ENCODE measurements at places on chromosomes 1 and 21. TPM values are rescaled to one million over a fixed set of nuclear protein-coding genes. Genes with fewer than 3 reads are reported as not detected.

- DNase-seq = peak; percentile 69
Measured at GRCh38 chr1:5991381-5992025, 722 bp downstream of the NPHP4 start.

DNA sequence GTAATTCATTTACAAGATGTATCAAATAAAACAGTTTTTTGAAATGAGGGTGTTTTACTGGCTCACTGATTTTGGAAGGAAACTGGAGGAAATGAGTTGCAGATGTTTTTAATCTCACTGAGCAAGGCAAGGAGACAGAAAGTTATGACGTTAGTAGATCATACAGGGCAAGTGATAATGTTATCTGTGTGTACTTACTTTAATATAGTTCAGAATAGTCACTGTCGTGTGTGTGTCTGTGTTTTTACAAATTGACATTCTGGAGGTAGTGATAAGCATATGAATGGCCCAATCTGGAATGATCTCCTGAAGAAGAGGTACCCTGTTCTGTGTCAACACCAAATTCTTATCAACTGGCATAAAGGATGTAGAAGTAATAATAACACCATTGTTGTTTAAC lies 1.9 kb upstream of the GBP4 start:
- DNase-seq = no peak

GRCh38 chr1:242239398-242239797 lies 240.5 kb upstream of the MAP1LC3C start:
- no peak for DNase-seq

- no peak for DNase-seq
Measured at GRCh38 chr1:25217598-25218232, 14.6 kb downstream of the SYF2 start.

GRCh38 chr21:35075546-35075945 lies 26.4 kb upstream of the RUNX1 start:
- DNase-seq = no peak

DNA sequence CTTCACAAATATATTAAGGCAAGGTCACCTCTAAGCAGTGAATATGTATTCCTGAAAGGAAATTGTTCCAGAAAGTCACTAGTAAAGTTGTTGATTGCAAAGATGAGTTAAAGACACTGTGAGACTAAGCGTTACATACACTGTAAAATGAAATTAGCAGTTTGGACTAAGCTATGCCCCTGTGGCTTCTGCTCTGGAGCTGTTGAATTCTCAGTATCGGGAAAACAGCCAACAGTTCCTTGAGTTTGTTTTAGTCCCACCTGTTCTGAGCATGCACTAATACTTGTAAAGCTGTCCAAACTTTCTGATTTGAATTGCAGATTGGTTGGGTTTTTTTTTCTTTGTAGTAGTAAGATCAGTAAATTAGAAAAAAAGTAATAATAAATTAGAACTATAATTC lies 21.0 kb downstream of the ANGPTL1 start:
- no peak for DNase-seq

DNA sequence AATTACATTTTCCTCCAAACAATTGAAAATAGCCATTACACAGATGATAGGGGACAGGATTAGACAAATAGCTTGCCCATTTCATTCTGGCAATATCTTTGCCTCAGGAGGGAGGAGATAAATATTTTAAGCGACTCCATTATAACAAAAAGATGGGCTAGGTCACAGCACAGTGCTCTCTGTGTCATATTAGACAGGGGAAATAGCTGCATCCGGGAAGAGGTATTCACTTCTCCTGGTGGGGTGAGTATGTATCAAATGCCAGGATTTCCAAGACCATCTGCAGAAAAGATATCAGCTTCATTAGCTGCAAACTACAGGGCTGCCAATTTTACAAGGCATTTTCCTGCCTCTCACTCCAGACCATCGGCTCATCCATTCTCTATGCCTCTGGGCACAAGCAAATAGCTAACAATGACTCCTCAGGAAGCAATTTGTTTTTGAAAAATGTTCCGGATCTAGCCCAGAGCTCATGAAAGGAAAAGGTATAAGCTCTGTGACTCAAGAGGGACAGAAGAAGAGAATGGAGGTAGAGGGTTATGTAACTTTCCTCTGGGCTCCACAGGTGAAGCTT lies 41.9 kb upstream of the ANGPTL7 start:
- no peak for DNase-seq

GRCh38 chr1:36667256-36667655 lies 184.5 kb upstream of the CSF3R start:
- DNase-seq = no peak

- no peak for DNase-seq
Measured at GRCh38 chr1:167716000-167716271, 5.8 kb upstream of the MPZL1 start.

DNA sequence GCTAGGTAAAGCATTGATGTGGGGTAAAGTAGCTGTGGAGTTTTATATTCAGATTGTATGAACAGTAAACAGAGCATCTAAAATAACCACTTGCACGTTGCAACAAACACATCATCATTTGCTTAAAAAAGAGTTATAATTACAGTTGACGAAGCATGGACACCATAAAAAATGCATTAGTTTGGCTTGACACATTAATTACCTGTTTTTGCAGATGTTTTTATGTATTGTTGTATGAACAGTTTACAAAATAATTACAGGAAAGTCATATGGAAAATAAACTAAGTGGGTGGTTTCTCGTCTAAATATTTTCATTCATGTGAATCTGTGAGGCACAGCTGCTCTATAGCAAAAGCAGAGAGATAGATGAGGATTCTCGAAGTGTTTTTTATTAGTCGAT lies 108.3 kb downstream of the RPS6KC1 start:
- no peak for DNase-seq

DNA sequence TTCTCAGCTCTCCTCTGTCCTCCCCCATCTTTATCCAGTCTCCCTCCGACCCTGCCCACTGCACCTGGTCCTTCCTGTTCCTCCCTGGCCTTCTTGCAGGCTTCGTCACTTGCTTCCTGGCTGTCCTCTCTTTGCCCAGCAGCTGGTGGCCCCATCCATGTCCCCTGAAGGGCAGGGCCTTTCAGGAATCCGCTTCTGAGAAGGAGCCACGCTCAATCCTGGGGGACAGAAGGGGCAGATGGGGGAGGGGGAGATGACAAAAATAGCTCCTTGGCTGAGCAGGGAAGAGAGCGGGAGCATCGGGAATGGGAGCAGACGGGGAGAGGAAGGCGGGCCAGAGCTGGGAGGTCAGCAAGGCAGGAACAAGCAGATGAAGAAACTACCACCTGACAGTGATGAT lies 40.7 kb downstream of the SLC30A1 start:
- no peak for DNase-seq

GRCh38 chr21:46650476-46651098 lies 15.1 kb downstream of the PRMT2 start:
- no peak for DNase-seq

DNA sequence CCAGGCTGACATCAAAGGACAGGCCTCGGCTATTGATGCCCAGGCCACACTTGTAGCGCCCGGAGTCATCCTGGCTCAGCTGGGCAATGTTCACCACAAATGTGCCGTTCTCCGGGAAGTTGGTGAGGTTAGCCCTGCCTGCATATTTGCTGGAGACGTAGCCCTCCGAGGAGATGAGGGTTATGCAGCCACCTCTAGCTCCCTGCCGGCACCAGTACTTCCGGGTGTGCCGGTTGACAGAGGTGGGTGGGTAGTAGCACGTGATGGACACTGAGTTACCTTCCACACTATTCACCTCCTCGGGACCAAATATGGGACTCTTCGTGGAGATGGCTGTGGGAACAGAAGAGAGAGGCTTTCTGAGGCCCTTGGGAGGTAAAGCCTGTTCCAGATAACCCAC lies 7.1 kb downstream of the PIGR start:
- no peak for DNase-seq

- no peak for DNase-seq
Measured at GRCh38 chr1:59295618-59296017, 1.3 kb upstream of the FGGY start.

DNA sequence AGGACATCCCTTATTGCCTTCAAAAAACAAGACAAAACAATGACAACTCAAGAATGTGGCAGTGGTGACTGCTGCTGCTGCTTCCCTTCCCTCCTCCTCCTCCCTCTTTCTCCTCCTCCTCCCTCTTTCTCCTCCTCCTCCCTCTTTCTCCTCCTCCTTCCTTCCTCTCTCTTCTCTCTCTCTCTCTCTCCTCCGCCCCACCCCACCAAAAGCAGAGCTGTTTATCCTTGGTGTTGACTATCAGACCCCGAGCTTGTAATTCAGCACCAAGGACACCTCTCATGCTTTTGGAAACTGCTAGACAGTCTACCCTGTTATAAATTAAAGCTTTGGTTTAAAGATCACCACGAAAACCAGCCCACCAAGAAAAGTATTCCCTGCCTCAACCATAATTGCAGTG lies 72.4 kb upstream of the IFNAR2 start:
- no peak for DNase-seq

DNA sequence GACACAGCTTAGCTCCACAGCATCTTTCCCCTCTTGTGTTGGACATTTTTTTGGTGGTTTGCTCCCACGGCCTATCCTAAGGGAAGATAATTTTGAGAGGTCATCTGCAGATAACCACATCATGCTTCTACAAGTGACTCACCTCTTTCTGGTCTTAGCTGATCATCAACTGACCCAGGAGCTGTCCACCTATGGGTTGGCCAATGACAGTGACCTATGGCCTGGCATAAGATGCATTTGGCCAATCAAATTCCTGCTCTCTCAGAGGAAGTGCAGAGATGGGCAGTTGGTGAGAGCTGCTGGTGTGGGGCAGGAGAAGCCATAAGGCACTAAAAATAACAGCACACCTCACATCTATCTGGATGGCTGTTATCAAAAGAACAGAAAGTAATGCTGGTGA lies 100.0 kb upstream of the CLDN14 start:
- no peak for DNase-seq

GRCh38 chr1:219699870-219700269 lies 87.0 kb upstream of the ZC3H11B start:
- DNase-seq = no peak

DNA sequence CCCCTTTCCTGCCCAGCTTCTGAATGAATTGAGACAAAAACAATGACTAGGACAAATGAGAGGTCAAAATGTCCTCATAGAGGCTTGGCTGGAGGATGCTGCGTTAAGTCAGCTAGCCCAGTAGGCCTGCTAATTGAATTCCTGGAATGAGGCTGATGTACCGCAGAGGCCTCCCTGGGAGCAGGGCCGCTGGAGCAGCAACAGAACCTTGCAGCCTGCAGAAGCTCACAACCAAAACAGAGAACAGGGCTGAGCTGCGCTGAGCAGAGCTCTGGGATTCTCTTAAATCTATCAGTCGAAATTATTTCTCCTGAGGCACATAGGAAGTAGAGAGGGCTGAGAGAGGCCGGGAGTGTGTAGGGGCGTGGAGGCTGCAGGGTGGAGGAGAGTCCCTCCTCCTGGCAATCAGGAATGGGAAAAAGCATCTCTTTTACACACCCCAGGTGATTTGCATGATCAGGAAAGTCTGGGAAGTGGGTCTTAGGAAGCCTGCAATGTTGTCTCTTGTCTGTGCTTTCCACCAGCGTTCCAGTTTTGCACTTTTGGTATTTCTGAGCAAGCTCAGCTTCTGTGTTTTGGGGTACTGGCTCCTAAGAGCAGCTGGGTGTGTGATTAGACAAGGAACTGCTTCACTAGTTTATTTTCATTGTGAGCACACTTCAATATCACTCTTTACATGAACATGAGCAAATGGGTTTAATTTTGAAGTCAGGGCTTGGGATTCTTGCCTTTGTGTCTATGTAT lies 66.5 kb downstream of the RYR2 start:
- DNase-seq = no peak

DNA sequence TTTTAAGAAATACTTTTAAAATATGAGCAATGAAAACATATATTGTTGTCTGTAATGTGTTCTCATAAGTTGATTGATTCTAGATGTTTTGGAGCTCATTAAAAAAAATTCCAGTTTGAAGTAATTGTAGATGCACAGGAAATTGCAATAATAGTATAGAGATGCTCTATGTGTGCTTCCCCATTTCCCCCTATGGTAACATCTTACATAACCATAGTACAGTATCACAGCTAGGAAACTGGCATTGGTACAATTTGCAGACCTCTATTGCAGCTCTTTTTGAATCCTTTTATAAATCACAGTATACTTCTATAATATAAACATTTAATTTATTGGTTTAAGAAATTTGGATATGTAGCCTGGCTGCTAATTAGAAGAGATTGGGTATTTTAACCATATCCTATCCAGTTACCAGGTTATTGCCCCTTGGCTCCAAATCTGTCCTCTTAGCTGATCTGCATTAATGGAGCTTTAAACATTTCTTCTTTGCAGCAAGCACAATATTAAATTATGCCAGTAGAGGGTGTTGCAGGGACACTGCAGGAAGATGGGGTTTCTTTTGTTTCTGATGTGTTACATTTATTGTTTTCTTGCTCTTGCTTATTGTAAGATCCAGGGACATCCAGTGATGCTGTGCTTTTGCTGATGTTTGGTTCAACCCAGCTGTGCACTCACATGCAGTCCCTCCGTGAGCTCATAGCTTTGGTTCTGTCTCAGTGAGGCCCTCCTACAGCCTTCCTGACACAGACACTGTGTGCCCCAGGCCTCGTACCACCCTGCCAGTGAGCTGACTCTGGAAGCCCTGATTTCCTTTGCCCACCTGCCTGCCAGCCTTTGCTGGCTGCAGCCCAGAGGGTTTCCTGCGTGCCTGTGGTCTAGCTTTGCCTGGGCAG lies 103.3 kb downstream of the RABGAP1L start:
- DNase-seq = peak; percentile 11

Gene ZSWIM5
- total RNA-seq = 0.10 TPM

Gene TRIM67
- not detected for total RNA-seq

Gene MACO1
- total RNA-seq = 20.3 TPM

Gene PFDN2
- total RNA-seq = 48.0 TPM

Gene ARHGEF2
- 108 TPM for total RNA-seq

Gene ST7L
- 36.8 TPM for total RNA-seq

Gene OR2AK2
- not detected for total RNA-seq

Gene SYCP1
- not detected for total RNA-seq

Gene LYPD8
- total RNA-seq = not detected

Gene PDZK1
- total RNA-seq = not detected

Gene RGS8
- total RNA-seq = not detected

Gene B3GALT2
- 0.30 TPM for total RNA-seq

Gene AMY2A
- total RNA-seq = not detected

Gene C1orf141
- not detected for total RNA-seq
